ENCODE measurements at places on chromosomes 11 and 22. TPM values are rescaled to one million over a fixed set of nuclear protein-coding genes. Genes with fewer than 3 reads are reported as not detected.

TBC1D10A gene
- total RNA-seq = 3.6 TPM

MUC6 gene
- not detected for total RNA-seq

POLD3 gene
- 23.7 TPM for total RNA-seq

KCNJ1 gene
- not detected for total RNA-seq

IGSF22 gene
- total RNA-seq = not detected

ZNF214 gene
- 1.9 TPM for total RNA-seq

EFCAB6 gene
- total RNA-seq = not detected

YAP1 gene
- 91.0 TPM for total RNA-seq

CCDC116 gene
- 0.33 TPM for total RNA-seq

PANX3 gene
- total RNA-seq = not detected

OR52L1 gene
- total RNA-seq = not detected

TSSK2 gene
- not detected for total RNA-seq

HBG2 gene
- total RNA-seq = not detected

MRGPRX4 gene
- total RNA-seq = 0.18 TPM

GRCh38 chr11:6201481-6201880, 2.5 kb downstream of the OR52W1 start:
- DNase-seq = no peak

- DNase-seq = peak; percentile 82
Observed at GRCh38 chr11:9575260-9576240, 2.1 kb downstream of the WEE1 start.

DNA sequence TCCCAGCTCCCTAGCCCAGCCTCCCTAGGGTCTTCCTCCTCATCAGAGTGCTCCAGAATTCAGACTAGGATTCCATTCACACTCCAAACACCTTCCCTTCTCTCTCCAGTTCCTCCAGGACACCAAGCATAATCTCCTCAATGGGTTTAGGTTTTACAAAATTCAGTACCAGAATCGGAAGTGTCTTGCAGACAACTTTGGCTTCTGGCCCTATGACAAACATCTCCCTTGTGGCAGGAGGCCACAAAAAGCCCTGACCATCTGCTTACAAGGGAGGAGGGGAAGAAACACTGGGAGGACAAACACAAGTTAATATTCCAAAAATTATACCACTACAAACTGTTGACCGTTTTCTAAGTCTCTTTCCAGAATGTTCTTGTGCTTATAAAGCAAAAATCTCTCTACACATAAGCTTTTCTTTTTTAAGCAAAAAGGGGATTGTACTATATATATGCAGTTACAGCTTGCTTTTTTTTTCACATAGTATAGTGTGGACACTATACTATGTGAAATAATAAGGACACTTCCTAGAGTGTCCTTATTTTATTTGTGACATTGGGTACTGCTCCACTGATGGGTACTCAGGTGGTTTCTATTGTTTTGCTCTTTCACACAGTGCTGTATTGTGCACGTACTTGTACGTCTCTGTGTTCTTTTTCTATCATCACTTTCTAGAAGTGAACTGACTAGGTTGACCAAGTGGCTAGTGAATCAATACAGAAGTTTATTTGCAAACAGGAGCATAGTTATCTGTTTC, 78.7 kb downstream of the BDNF start:
- no peak for DNase-seq

- no peak for DNase-seq
Observed at GRCh38 chr22:17536269-17536668, 27.0 kb upstream of the SLC25A18 start.

GRCh38 chr11:128262463-128263345, 324.7 kb downstream of the ETS1 start:
- no peak for DNase-seq

- DNase-seq = no peak
Observed at GRCh38 chr11:131859538-131860210, 489.3 kb downstream of the NTM start.

GRCh38 chr11:43359422-43359818, 700 bp downstream of the TTC17 start:
- DNase-seq = peak; percentile 16

GRCh38 chr11:86440305-86440716, 65.6 kb downstream of the CCDC81 start:
- DNase-seq = no peak

GRCh38 chr22:50523806-50524675, 1.4 kb downstream of the SCO2 start:
- DNase-seq = no peak

DNA sequence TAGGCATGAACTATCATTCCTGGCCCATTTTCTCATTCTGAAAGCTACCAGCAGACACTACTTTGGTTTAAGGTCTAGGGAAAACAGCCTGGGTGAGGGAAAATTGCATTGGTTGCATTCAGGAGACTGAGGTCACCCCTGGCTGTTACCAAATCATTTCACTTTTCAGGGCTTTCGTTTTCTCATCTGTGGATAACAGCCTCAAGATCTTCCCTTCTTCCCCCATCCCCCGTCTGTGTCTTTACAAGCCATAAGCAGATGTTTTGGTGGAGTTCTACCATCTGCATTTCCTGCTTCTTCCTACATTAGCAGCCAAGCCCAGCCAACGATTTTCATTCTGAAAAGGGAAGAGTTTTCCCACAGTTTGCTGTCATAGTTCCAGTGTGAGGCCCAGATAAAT, 130.4 kb downstream of the HIPK3 start:
- no peak for DNase-seq

DNA sequence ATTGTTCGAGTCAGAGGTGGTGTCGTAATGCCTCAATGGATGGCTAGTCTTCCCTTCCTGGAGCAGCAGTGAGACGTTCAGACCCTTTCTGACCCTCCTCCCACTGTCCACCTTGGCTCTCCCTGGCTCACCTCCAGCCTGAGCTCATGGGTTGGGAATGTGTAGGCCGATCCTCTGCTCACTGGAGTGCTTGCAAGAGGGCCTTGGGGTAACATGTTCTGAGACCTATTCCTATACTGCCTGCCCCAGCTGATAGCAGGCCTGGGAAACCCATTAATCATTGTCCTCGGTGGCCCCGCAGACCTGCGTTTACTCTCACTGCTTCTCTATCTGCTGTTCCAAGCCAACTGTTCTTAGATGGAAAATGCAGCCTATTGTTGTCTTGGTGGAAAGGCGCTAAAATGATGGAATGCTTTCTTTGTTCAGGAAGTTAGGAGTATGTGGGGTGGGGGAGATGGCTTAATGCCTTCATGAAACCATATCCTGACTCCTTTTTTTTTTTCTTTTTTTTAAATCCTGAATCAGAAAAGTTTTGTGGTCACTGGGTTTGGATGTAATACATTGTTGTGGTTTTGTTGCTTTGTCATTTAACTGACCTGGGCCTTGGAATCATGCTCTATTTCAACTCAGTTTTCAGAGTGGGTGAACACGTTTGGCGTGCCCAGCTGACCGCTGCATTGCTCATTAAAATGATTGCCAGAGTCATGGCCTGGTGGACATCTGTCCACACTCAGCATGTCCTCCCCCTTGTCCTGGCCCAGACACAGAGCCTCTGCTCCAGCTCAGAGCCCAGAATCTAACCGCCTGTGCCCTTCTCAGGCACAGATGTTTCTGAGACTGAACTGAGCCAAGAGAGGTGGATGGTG, 72.5 kb downstream of the MICAL2 start:
- peak; percentile 58 for DNase-seq

GRCh38 chr22:38176170-38176741, 5.4 kb downstream of the PLA2G6 start:
- DNase-seq = no peak

- no peak for DNase-seq
Observed at GRCh38 chr22:23835484-23836144, 3.2 kb downstream of the DERL3 start.

DNA sequence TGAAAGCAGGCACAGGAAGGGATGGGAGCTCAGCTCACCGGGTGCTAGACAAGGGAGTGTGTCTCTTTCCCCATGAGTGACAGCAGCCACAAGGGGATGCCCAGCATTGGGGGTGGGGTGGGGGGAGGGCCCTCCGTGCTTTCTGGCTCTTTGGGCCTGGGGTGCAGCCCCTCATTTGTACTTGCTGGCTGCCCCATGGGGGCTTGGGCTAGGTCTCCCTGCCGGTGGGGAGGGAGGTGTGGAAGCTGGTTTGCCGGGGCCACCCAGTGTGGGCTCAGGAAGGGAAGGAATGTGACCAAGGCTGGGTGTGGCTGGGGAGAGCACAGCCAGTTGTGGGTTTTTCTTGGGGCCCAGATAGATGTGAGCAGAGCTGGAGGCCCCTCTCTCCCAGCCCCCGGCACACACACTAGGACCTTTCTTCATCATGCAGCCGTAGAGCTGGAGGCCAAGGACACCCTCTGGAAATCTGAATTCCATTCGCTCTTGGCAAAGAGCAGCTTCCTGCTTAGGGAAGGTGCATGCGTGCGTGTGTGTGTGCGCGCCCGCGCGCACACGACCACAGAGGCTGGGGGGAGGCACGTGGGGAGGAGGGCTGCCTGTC, 25.8 kb downstream of the KCNQ1OT1 start:
- no peak for DNase-seq

- no peak for DNase-seq
Observed at GRCh38 chr11:134583397-134583990, 171.5 kb upstream of the B3GAT1 start.

DNA sequence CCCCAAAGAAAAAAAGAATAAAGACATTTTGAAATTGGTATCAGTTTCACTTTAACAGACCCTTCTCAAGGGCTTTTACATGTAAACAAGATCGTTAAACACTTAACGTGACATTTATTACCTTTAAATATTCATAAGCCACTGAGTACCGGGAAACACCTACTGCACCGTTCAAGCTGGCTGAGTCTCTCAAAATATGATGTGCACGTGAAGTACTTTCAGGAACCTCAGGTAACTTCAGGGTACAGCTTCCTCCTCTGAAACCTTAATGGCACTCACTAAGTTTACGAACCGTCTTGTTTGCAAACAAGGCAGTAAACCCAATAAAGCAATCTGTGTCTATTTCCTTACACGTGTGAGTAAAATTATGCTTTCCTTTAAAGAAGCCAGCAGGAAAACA, 105.5 kb upstream of the TENM4 start:
- DNase-seq = no peak

GRCh38 chr11:363948-364761, 5.1 kb upstream of the B4GALNT4 start:
- peak; percentile 62 for DNase-seq

DNA sequence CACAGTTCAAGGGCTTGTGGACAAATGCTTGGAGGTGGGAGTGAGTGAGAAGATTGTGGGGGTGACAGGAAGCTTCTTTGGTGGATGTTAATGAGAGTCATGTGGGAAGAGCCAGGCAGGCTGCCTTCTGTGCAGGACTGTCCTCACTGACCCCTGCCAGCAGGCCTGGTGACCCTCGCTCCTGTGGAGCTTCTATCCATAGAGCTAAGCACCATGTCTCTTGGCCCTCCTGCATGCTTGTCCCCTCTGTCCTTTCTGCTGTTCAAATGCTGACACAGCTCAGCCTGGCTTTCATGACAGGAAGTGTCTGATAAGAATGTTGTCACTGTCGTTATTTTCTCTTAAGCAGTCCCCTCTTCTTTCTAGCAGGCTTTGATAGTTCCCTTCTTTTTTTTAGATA, 37.6 kb downstream of the NAT10 start:
- DNase-seq = no peak

DNA sequence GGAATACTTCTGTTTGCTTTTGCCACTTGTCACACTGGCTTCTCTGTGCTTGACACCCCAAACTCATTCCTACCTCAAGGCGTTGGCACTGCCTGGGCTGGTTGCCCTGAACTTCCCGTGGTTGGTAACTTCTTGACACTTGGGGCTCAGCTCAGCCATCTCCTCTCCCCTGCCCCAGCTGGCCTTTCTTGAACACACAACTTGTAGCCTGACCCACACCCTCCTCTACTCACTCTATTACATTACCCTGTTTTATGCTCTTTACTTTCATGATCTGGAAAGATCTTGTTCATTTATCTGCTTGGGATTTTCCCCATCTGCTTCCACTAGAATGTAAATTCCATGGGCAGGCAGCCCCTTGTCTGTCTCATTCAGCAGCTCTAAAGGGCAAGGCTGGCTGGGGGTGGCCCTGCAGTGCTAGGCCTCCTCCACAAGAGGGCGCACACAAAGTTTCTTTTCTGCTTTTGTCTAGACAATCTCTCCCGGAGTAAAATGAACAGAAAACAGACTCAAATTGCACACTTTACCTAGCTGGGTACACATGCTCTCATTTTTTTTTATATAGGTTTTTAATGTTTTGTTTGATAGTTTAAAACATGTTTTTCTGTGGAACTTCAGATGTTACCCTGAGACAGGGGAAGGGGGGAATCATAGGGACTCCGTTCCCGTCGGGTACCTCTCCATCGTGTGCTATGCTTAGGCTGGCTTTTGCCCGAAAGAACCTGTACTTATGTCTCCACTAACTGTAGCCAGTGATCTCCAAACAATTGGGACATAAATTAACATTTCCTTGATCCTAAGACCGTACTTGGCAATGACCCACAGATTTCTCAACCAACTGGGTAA, 16.4 kb upstream of the MRGPRX2 start:
- DNase-seq = peak; percentile 32

- no peak for DNase-seq
Observed at GRCh38 chr22:37599153-37599552, 9.5 kb upstream of the GGA1 start.

GRCh38 chr11:975827-976226, 50.2 kb downstream of the AP2A2 start:
- peak; percentile 44 for DNase-seq

GRCh38 chr11:46733234-46733633, 14.2 kb downstream of the F2 start:
- DNase-seq = no peak
